Central memory CD4-positive, alpha-beta T cell (primary cell): ENCODE measurements at places on chromosomes 5 and 9.

GRCh38 chr9:74147906-74148305 is 349.2 kb upstream of the RORB start:
- no peak for DNase-seq

- DNase-seq, result no peak
Measured at GRCh38 chr5:138705567-138705966, 47.7 kb upstream of the CTNNA1 start.

DNA sequence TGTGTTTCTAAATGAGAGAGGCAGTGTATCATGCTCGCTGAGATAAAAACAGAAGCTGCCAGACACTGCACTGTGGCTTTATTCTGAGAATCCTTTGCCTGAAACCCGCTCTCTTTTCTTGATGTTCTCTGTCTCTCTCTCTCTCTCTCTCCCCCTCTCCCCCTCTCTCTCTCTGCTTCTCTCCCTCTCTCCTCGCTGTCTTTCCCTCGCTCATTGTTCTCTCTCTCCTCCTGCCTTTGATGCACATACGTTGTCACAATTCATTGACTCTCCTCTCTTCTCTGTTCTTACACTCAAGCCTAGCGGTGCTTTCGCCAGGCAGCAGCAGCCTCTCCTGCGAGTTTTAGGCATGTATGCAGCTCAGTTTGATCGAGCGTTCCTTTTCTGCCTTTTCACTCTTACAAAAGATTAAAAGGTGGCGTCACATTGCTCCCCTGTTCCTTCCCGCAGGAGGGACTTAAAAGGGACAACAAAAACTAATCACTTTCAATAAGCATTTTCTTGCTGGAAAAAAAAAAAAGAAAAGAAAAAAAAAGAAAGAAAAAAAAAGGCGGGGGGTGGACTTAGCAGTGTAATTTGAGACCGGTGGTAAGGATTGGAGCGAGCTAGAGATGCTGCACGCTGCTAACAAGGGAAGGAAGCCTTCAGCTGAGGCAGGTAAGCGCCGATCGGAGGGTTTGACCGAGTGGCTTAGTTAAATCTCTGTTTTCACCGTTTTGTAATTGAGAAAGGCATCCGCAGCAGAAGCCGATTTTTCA is 717.9 kb upstream of the WWC1 start:
- no peak for DNase-seq

GRCh38 chr9:121947775-121948174 is 145.3 kb downstream of the TTLL11 start:
- no peak for DNase-seq

DNA sequence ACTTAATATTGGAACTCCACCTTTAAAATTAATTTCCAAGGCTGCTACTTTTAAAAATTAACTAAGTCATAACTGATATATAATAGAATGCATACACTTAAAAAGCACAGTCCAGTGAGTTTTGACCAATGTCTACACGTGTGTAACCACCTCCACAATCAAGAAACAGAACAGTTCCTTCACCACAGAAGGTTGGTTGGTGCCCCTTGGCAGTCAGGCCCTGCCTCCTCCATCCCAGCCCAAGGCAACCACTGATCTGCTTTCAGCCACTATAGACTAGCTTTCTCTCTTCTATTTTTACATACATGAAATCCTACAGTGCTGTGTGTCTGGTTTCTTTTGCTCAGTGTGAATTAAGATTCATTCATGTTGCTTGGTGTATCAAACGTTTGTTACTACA is 215.2 kb downstream of the CRB2 start:
- no peak for DNase-seq

DNA sequence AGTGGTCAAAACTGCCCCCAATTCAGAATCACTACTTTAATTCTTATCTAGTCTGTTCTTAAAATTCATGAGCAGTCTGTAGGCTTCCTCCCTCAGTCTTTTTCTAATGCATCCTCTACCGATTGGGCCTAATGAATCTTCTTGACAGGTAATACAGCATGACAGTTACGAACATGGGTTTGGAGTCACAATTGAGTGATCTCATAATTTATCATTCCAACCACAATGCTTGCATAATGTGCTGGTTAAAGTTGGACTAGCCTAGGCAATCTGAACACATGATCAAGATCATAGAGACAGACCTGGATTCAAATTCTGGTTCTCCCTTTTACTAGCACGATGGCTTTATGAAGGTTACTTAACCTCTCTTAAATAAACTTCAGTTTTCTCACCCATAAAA is 33.1 kb upstream of the SETD9 start:
- no peak for DNase-seq

DNA sequence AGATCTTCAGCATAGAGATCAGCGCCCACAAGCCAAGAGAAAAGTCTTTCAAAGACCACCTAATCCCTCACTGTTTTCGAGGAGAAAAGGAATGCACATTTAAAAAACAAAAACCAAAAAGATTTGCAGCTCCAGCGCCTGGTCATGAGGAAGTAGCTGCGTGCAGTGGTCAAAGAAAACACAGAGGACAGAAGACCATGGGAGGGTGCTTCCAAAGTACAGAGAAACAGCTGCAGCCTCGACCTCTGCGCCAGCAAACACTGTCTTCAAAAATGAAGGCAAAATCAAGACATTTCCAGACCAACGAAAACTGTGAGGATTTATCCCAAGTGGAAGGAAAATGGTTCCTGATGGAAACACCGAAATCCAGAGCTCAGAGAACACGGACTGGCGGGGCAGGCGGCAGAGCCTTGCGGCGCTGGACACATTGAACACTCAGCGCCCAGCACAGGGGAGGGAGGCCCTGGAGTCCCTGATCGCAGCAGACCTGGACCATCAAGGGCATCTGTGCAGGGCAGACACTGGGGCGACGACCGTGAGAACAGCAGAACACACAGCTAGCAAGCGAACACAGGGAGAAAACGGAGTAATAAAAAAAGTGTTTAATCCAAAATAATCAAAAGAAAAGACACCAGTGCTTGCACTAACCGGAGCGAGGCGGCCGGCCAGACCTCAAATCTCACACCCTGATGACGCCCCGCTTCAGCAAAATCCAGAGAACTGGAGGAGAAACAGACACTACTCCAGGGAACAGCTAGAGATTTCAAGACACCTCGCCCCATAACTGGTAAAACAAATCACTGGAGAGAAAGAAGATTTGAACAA is 12.6 kb upstream of the SLC12A7 start:
- DNase-seq, result no peak

GRCh38 chr9:8436786-8437185 is 637.2 kb upstream of the DMAC1 start:
- DNase-seq, result no peak

GRCh38 chr5:74126294-74126693 is 500.3 kb downstream of the ARHGEF28 start:
- no peak for DNase-seq

GRCh38 chr5:169801781-169802180 is 164.7 kb downstream of the DOCK2 start:
- no peak for DNase-seq
